Bronchial epithelial cell (primary cell): ENCODE measurements at places on chromosomes 16 and 17. TPM values are rescaled to one million over a fixed set of nuclear protein-coding genes. Genes with fewer than 3 reads are reported as not detected.

MRPL10 gene
- 9.6 and 14.0 TPM in 2 replicates for total RNA-seq

PRSS27 gene
- 1.3 and 4.5 TPM in 2 replicates for total RNA-seq

SPAG7 gene
- 40.5 and 64.0 TPM in 2 replicates for total RNA-seq

- DNase-seq: peak; percentile 39
Measured at GRCh38 chr17:4438162-4438944, 4.6 kb downstream of the SPNS3 start.

DNA sequence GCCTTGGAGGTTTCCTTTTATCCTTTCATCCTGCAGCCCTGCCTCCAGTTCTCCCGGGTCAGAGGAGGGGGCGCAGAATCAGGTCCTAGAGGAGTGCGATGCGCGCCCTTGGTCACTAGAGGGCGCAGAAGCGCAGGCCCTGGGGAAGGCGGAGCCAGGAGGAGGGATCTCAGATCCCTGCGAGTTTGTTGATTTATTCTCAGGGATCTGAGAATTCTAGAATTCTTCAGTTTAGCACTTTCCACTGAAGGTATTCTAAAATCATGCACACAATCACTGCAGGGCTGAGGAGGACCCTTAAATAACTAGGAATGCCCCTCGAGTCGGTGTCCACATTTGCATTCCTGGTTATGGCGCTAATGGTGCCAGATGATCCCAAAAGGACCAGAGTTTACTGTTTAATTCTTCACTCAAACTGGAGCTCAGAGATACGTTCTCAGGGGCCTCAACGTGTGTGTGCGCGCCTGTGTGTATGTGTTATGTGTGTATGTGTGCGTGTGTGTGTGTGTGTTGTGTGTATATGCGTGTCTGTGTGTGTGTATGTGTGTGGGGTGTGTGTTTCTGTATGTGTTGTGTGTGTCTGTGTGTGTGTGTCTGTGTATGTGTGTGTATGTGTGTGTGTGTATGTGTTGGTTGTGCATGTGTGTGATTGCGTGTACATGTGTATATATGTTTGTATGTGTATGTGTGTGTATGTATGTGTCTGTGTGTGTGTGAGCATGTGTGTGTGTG, 6.9 kb upstream of the ELAC2 start:
- DNase-seq: peak; percentile 35

DNA sequence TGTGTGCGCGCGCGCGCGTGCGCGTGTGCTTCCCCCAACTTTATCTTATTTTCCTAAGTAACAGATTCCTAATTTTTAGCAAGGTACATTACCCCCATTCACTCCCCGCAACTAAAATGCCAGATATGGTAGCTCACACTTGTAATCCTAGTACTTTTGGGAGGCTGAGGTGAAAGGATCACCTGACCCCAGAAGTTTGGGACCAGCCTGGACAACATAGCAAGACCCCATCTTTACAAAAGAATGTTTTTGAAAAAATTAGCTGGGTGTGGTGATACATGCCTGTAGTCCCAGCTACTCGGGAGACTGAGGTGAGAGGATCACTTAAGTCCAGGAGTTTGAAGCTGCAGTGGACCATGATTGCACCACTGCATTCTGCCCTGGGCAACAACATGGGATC, 5.1 kb downstream of the BRD7 start:
- no peak for DNase-seq
